ENCODE measurements at places on chromosomes 2 and 18. TPM values are rescaled to one million over a fixed set of nuclear protein-coding genes. Genes with fewer than 3 reads are reported as not detected.

DNA sequence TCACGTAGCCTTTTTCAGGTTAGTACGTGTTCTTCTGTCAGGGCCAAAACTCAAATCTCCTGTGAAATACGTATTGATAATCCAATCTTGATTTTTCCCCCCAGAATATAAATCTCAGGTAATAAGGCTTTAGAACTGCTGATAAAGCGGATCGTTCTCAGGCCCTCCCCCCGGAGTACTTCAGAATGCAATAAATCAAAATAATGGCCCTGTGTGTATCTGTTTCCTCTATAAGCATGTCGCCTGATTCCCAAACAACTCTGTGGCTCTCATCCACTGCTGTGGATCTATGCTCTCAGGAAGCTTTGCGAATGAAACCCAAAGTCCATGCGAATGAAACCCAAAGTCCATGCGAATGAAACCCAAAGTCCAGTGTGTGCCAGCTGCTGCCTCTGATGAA is 49.4 kb downstream of the IMPA2 start:
- H3K27ac ChIP-seq: no peak overlapping the region
- H3K4me1 ChIP-seq: no peaks in the 10 kb centered on the region
- H3K36me3 ChIP-seq: peaks cover 20% of the 10 kb centered on the region
- no peak overlapping the region for H3K4me3 ChIP-seq

- DNase-seq: no peak
- peaks cover 6% of the 10 kb centered on the region for H3K27me3 ChIP-seq
- H3K4me1 ChIP-seq: no peaks in the 10 kb centered on the region
- H3K27ac ChIP-seq: no peak overlapping the region
- peak overlapping the region; percentile 51 for H3K4me3 ChIP-seq
These were observed 969 bp upstream of the ALKAL2 start for GRCh38 chr2:288758-289361.

- H3K27ac ChIP-seq: no peak overlapping the region
- H3K4me3 ChIP-seq: no peak overlapping the region
- DNase-seq: no peak
- H3K4me1 ChIP-seq: no peaks in the 10 kb centered on the region
- H3K27me3 ChIP-seq: no peaks in the 10 kb centered on the region
These were observed 115.7 kb upstream of the LRATD1 start for GRCh38 chr2:14516844-14517243.

DNA sequence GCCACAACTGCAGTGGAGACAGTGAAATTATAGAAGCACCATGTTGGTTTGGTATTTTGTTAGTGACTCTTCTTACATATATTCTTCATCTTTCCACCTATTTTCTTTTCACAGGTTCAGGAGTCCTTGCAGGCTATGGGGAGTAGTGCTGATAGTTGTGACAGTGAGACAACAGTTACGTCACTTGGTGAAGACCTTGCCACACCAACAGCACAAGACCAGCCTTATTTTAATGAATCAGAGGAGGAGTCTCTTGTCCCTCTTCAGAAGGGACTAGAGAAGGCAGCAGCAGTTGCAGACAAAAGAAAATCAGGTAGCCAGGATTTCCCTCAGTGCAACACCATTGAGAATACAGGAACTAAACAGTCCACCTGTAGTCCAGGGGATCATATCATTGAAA is 23.6 kb downstream of the ITPRID2 start:
- H3K27ac ChIP-seq: no peak overlapping the region
- H3K4me3 ChIP-seq: no peak overlapping the region
- no peaks in the 10 kb centered on the region for H3K27me3 ChIP-seq
- peaks cover 25% of the 10 kb centered on the region for H3K36me3 ChIP-seq

- H3K4me1 ChIP-seq: peaks cover 25% of the 10 kb centered on the region
- H3K4me3 ChIP-seq: no peak overlapping the region
- no peaks in the 10 kb centered on the region for H3K36me3 ChIP-seq
- no peak overlapping the region for H3K27ac ChIP-seq
- no peak for DNase-seq
These were observed 13.1 kb downstream of the PPP3R1 start for GRCh38 chr2:68238955-68239822.

DNA sequence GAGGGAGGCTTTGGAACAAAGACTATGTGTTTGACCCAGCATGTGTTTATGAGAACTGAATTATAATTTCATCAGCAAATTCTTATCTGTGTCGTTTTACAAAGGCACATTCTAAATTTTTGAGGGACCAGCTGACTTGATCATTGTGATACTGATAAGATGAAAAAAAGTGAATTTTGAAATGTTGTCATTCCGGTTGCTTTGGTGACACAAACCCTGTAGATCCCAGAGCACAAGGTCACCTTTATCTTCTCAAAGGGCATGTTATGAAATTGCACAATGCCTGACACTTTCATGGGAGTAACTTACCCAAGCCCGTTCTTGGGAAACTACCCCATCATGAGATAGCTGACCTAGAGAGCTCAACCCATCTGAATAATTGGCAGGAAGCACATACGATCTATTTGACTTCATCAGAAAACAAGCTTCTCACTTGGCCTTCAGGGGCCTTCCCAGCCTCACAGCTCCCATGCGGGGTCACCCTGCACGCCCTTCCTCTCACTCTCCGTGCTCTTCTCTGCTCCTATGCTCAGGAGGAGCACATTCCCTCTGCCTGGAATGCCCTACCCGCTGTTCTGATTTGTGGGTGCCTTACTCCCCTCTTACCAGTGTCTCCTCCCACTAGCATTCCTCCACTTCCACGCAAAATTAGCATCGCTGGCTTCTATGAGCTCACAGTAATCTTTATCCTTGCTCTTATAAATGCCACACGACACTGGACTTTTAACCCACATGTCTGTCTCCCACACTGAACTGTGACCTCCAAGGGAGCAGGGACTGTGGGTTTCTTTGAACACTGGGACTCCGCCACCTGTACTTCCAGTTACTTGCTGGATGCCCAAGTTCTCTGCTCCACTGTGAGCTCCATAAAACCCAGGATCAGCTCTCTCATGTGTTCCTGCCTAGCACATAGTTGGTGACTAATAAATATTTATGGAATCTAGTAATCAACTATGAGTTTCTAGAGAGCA is 555.8 kb upstream of the ID2 start:
- H3K4me1 ChIP-seq: no peaks in the 10 kb centered on the region
- H3K4me3 ChIP-seq: no peak overlapping the region
- no peak overlapping the region for H3K27ac ChIP-seq
- no peaks in the 10 kb centered on the region for H3K36me3 ChIP-seq

GRCh38 chr2:42999391-42999841 is 207.0 kb upstream of the HAAO start:
- H3K4me1 ChIP-seq: no peaks in the 10 kb centered on the region
- H3K27me3 ChIP-seq: no peaks in the 10 kb centered on the region
- DNase-seq: no peak
- no peaks in the 10 kb centered on the region for H3K36me3 ChIP-seq

- no peak overlapping the region for H3K4me3 ChIP-seq
- H3K36me3 ChIP-seq: no peaks in the 10 kb centered on the region
- H3K4me1 ChIP-seq: no peaks in the 10 kb centered on the region
- no peak for DNase-seq
These were observed 541.0 kb upstream of the ZEB2 start for GRCh38 chr2:145060876-145061275.

DNA sequence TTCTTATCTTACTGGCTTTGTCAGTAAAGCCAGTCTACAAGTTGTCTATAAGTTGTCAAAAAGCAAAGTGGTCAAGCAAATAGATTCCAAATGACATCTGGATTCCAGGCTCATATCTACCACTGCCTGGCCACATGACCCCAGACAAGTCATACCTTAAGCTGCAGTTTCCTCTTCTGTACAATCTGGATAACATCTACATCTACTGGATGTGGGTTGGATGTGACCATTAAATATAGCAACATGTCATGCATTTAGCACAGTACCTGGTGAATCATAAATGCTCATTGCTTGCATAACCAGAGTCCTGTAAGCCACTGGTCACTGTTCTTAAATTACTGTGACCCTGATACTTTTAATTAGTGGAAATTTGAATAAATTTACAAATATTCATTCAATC is 16.8 kb downstream of the COBLL1 start:
- DNase-seq: no peak
- no peak overlapping the region for H3K27ac ChIP-seq
- no peaks in the 10 kb centered on the region for H3K27me3 ChIP-seq
- no peak overlapping the region for H3K4me3 ChIP-seq
- H3K4me1 ChIP-seq: no peaks in the 10 kb centered on the region

DNA sequence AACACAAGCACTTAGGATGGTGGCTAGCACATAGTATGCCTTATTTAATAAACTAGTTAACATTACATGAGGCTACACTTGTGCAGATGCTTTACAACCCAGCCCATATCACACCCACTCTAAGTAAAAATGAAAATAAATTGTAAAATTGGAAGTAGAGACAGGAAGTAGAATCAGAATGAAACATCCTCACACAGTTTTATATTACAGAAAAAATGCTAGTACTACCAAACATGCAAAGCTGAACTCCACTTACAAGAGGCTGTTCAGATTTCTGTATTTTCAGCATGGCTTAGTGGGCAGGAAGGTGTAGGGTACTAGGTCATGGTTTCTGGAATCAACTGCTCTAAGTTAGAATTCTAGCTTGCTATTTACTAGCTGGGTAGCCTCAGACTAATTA is 18.2 kb upstream of the CRIM1 start:
- H3K4me1 ChIP-seq: peaks cover 3% of the 10 kb centered on the region
- H3K4me3 ChIP-seq: no peak overlapping the region
- no peaks in the 10 kb centered on the region for H3K27me3 ChIP-seq
- no peak for DNase-seq

DNA sequence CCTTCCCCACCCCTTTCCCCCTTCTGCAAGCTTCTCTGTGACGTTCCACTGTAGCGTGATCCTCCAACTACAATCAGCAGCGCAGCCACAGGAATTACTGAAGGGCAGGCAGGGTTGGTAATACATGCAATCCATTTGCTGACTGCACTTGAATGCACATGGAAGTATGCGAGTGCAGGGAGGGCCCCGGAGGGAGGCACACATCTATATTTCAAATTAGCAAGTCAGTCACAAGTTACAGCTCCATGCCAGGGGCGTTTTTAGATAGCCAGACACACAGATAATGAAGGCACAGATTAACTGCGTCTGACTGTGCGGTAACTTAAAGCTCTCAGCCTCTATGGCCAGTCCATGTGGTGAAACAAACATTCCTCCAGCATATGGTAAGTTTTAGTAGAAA is 209.2 kb upstream of the GATA6 start:
- no peaks in the 10 kb centered on the region for H3K4me1 ChIP-seq
- no peak overlapping the region for H3K4me3 ChIP-seq
- DNase-seq: no peak
- H3K36me3 ChIP-seq: no peaks in the 10 kb centered on the region

DNA sequence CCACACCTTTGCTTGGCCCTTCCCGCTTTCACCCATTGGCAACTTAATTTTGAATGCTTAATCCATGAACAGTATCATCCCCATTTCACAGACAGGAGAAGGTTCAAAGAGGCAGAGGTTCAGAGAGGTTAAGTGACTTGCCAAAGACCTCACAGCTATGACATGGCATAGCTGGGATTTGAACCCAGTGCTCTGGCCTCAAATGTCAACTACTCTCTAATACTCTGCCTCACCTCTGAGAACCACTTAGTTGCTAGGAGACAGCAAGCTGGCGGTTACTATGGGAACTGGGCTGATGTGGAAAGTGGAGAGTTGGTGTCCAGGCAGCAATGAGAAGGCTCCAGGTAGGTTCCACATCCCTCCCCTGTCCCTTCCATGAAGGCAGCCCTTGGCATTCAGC is 15.8 kb upstream of the PRSS56 start:
- DNase-seq: no peak
- no peaks in the 10 kb centered on the region for H3K4me1 ChIP-seq
- peaks cover 7% of the 10 kb centered on the region for H3K27me3 ChIP-seq
- H3K36me3 ChIP-seq: no peaks in the 10 kb centered on the region
- no peak overlapping the region for H3K27ac ChIP-seq
- H3K4me3 ChIP-seq: no peak overlapping the region

DNA sequence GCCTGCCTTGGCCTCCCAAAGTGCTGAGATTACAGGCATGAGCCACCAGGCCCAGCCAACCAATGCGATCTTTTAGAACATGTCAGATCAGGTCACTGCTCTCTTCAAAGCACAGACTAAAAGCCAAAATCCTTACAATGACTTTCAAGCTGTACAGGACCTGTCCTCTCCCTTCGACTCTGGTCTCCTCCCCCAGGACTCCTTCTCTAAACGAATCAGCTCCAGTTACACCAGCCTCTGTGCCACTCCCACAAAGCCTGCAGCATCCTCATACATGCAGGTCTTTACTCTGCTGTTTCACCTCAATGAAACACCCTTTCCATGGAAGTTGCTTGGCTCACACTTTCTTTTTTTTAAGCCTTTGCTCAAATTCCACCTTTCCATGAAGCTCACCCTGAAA is 436.0 kb downstream of the METTL4 start:
- H3K4me1 ChIP-seq: no peaks in the 10 kb centered on the region
- H3K36me3 ChIP-seq: no peaks in the 10 kb centered on the region
- no peaks in the 10 kb centered on the region for H3K27me3 ChIP-seq
- no peak overlapping the region for H3K4me3 ChIP-seq
- H3K27ac ChIP-seq: no peak overlapping the region
- DNase-seq: no peak

GRCh38 chr18:3595369-3596273 is 145.6 kb downstream of the TGIF1 start:
- peak overlapping the region; percentile 97 for H3K27ac ChIP-seq
- peak; percentile 91 for DNase-seq
- H3K4me1 ChIP-seq: peaks cover 16% of the 10 kb centered on the region
- no peaks in the 10 kb centered on the region for H3K36me3 ChIP-seq
- H3K27me3 ChIP-seq: no peaks in the 10 kb centered on the region

DNA sequence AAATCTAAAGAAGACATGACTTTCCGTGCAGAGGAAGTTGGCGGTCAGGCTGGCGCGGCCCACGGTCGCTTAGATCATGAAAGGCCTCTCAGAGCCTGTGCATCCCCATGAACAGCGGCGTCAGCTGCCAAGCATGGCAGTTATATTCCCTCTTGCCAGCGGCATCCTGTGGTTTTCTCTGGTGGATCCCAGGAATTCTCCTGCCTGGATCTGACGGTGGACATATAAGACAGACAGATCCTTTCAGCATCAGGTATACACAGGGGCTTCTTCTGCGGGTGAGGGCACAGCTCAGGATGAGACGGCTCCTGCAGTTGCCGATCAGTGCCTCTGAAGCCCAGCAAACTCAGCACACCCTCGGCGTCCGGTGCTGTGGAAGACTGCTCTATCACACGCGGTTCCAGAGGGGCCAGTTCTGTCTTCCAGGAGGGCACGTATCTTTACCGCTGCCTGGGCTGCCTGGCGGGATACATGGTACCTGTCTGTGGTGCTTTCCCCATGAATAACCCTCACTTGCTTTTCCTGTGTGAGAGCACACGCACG is 157.8 kb downstream of the LDLRAD4 start:
- no peak for DNase-seq
- no peaks in the 10 kb centered on the region for H3K27me3 ChIP-seq

The HOXD11 gene
- 15.9 TPM for total RNA-seq

The DNAJC5G gene
- total RNA-seq: not detected

The GPD2 gene
- total RNA-seq: 32.3 TPM

The NRBP1 gene
- 69.5 TPM for total RNA-seq

The ADAM23 gene
- total RNA-seq: 1.0 TPM

The CCDC148 gene
- 21.0 TPM for total RNA-seq

The COL6A3 gene
- total RNA-seq: 59.5 TPM

The COLEC11 gene
- 7.6 TPM for total RNA-seq

The EVA1A gene
- total RNA-seq: 28.1 TPM

Measured in kidney (tissue), 22 donors.